ENCODE measurements at places on chromosomes 7 and 10. TPM values are rescaled to one million over a fixed set of nuclear protein-coding genes. Genes with fewer than 3 reads are reported as not detected.
A peak's percentile ranks its signal among the peaks of the same experiment; 100 is the strongest.

Gene PPP1R3C
- 59.1 TPM for total RNA-seq

DNA sequence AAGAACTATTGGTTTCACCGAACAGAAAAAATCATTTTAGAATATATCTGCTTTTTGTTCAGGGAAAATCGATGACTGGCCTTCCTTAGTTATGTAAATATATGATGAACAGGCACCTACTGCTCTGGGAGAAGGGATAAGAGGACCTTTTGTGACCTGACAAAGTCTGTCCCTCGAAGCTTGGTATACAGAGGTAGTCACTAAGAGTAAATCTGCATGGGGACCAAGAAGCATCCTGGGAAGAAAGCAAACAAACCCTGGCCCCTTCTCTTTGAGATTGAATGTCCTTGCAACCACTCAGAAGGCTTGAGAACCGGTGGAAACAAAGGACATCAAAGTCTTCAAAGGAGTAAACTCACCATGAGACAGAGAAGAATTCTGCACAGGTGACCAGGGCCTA is 52.3 kb downstream of the SKIDA1 start:
- no peak overlapping the region for H3K4me3 ChIP-seq
- no peak for DNase-seq
- H3K27me3 ChIP-seq = peaks cover 7% of the 10 kb centered on the region
- H3K27ac ChIP-seq = no peak overlapping the region

- H3K27me3 ChIP-seq = peaks cover 1% of the 10 kb centered on the region
- DNase-seq = no peak
- H3K4me3 ChIP-seq = no peak overlapping the region
Measured at GRCh38 chr7:908159-908581, 31.8 kb downstream of the GET4 start.

Gene WNT2
- total RNA-seq = not detected

DNA sequence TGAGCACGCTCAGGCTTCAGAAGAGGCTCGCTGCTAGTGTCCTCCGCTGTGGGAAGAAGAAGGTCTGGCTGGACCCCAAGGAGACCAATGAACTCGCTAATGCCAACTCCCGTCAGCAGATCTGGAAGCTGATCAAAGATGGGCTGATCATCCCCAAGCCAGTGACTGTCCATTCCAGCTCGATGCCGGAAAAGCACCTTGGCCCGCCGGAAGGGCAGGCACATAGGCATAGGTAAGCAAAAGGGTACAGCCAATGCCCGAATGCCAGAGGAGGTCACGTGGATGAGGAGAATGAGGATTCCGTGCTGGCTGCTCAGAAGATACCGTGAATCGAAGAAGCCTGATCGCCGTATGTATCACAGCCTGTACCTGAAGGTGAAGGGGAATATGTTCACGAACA is 5.7 kb upstream of the PPP2R2D start:
- H3K27ac ChIP-seq = no peak overlapping the region
- peaks cover 38% of the 10 kb centered on the region for H3K27me3 ChIP-seq
- H3K4me1 ChIP-seq = peaks cover 6% of the 10 kb centered on the region
- no peaks in the 10 kb centered on the region for H3K36me3 ChIP-seq
- H3K4me3 ChIP-seq = no peak overlapping the region
- no peak for DNase-seq

GRCh38 chr10:71769279-71769823 is 4.0 kb downstream of the VSIR start:
- H3K4me1 ChIP-seq = peaks cover 94% of the 10 kb centered on the region
- peak overlapping the region; percentile 74 for H3K4me3 ChIP-seq
- H3K27me3 ChIP-seq = peaks cover 8% of the 10 kb centered on the region
- peak; percentile 18 for DNase-seq
- H3K27ac ChIP-seq = peak overlapping the region; percentile 99
- no peaks in the 10 kb centered on the region for H3K36me3 ChIP-seq

Gene HMX2
- not detected for total RNA-seq

GRCh38 chr7:81693894-81694293 is 76.0 kb downstream of the HGF start:
- DNase-seq = no peak
- no peak overlapping the region for H3K4me3 ChIP-seq
- H3K36me3 ChIP-seq = no peaks in the 10 kb centered on the region
- peaks cover 55% of the 10 kb centered on the region for H3K4me1 ChIP-seq
- H3K27me3 ChIP-seq = no peaks in the 10 kb centered on the region

DNA sequence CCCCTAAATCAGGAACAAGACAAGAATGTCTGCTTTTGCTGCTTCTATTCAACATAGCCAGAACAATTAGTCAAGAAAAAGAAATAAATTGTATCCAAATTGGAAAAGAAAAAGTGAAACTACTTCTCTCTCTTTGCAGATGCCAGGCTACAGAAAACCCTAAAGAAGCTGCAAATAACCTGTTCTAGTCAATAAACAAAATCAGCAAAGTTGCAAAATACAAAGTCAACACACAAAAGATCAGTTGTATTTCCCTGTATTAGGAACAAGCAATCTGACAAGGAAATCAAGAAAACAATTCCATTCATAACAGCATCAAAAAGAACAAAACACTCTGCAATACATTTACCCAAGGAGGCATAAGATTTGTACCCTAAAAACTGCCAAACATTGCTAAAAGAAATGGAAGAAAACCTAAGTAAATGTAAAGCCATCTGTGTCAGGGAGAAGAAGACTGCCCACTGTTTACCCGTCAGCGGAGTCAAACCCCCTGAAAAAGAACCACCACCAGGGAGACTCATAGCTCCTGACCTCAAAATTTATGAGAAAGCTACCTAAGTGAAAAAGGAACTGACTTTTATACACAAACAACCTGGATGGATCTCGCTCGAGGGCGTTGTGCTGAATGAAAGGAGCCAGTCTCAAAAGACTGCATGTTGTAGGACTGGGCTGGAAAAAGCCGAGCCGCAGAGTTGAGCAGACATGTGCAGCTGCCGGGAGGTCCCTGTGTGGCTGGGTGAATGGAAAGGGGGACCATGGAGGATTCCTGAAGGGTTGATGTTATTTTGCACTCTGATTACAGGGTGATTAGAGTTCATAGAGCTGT is 263.1 kb downstream of the MAD1L1 start:
- no peak for DNase-seq
- H3K4me1 ChIP-seq = no peaks in the 10 kb centered on the region
- H3K27me3 ChIP-seq = peaks cover 6% of the 10 kb centered on the region
- H3K27ac ChIP-seq = no peak overlapping the region
